Activated CD4-positive, alpha-beta T cell treated with anti-CD3 and anti-CD28 coated beads for 4 hours (primary cell): ENCODE measurements at places on chromosomes 13 and 19.

DNA sequence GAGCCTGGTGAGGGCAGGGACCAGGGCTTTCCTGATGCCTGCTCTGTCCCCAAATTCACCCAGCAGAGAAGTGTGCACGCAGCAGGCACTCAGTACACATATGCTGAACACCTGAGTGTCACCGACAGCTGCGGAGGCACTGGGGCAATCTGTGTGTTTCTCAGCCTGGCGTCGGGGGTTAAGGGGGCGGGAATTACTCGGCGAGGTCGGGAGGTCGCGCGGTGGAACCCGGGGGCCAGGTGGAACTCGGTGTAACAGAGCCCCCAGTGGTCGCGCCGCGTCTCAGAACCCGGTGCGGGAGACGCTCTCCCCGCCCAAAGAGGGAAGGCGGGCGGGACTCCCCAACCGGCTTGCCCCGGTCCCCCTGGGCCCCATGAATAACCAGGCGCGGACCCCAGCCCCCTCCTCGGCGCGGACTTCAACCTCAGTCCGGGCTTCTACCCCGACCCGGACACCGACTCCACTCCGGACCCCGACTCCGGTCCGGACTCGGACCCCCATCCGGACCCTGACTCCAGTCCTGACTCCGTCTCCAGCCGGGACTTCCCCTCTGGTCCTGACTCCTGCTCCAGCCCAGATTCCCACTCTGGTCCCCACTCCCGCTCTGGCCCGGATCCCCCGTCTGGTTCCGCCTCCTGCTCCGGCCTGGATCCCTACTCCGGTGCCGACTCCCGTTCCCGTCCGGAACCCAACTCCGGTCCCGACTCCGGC lies at the start of gene SELENOV:
Gene SELENOV, plus strand, starts transcription at position 300 of the 711 bp plus-strand sequence. Its CDS starts 74 bp downstream, at position 374.
- DNase-seq, result no peak

- DNase-seq, result no peak
Measured at GRCh38 chr13:23867027-23867491, 22.1 kb downstream of the MIPEP start.

DNA sequence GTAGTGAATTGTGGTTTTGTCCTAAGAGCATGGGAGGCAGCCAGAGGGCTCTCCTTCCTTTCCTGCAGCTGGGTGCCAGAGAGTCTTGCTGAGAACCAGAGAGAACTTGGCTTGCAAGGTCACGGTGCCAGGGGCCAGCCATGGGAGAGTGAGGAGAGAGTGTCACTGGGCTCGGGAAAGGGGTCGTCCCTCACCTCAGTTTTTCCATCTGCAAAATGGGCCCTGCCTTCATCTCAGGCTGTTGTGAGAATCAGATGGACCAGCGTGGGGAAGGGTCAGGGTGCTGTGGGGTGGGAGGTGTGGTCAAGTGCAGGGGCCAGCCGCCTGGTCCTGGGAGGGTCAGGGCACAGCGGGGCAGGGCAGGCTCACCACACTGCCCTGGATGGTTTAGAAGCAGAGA lies 7.3 kb downstream of the LRP3 start:
- DNase-seq, result no peak

GRCh38 chr19:48346191-48346590 lies 17.5 kb downstream of the TMEM143 start:
- DNase-seq, result no peak

- no peak for DNase-seq
Measured at GRCh38 chr13:60925686-60926085, 490.0 kb downstream of the PCDH20 start.

GRCh38 chr13:101327871-101328270 lies 88.4 kb downstream of the NALCN start:
- DNase-seq, result no peak

- no peak for DNase-seq
Measured at GRCh38 chr19:54369082-54369687, 4.5 kb upstream of the LAIR1 start.

DNA sequence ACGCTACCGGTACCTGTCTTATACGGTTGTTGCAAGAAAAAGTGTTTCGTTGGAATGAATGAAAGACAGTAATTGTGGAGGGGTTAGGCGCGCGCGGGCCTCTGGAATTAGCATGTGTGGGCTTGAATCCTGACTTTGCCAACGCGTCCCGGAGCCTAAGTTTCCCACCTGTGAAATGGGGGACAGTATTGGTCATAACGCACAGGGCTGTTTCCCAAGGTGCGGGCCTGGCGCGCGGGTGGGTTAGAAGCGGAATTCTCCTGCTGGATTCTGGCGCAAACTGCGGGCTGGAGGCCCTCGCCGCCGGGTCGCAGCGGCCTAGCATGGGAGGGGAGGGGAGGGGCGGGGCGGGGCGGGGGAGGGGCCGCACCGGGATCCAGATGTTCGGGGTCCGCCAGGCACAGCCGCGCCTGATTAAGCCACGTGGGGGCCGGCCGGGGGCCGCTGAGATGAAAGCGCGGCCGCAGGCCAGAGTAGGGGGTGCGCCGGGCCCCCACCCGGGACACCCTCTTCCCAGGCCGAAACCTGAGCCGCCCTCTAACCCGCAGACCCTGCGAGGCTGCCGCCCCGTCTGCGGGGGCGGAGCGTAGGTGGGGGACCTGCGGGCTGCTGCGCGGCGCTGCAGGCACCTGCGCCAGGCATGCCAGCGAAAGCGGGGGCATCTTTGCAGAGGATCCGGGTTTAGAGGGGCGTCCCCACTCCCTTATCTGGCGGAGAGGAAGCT lies 1.2 kb upstream of the TMEM59L start:
- DNase-seq, result peak; percentile 52

- DNase-seq, result no peak
Measured at GRCh38 chr19:28345811-28346210, 867.1 kb downstream of the UQCRFS1 start.

- peak; percentile 60 for DNase-seq
Measured at GRCh38 chr19:10565028-10565566, 713 bp downstream of the KRI1 start.

GRCh38 chr19:51365965-51366388 lies at the start of gene ETFB:
ETFB (minus strand) TSS chr19:51366388; CDS start chr19:51366326, 62 bp downstream.
- DNase-seq, result no peak

DNA sequence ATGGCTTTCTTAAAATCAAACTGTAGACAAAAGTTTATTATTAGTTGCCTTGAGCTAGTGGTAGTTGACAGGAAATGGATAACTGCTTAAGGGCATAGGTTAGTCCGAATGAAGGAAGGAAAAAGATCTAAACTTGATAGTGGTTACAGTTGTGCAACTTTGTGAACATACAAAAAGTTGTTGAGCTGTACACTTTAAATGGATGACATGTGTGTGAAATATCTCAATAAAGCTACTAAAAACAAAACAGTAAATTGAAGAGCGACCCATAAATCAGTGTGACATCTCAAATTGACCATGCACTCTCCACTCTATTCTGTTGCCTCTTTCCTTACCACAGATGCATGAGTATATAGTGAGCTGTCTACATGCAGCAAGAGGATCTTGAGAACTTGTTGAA lies 1757.8 kb downstream of the PCDH9 start:
- no peak for DNase-seq

DNA sequence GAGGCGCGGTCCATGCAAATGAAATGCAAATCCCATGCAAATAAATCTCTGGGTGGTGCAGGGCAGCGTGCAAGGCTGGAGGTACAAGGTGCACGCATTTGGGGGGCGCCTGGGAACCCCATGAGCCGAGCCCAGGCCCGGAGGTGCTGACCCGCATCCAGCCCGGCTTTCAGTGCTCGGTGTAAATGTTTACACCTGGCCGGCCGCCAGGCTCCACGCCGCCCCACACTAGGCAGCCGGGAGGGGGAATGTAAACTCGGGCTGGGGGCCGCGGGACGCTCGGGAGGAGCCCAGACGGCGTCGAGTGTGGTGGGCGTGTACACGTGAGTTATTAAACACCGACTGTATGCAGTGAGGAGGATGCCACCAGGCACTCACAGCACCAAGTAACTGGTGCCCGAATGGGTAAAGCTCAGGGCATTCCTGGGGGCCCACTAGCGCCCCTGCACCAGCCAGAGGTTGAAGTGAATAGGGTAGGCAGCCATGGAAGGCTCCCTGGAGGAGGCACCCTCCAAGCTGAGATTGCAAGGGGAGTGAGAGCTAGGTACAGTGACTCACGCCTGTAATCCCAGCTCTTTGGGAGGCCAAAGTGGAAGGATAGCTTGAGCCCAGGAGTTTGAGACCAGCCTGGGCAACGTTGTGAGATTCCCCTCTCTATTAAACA lies 17.2 kb downstream of the FUT6 start:
- DNase-seq, result no peak

- no peak for DNase-seq
Measured at GRCh38 chr13:48160606-48161278, 65.8 kb upstream of the MED4 start.

DNA sequence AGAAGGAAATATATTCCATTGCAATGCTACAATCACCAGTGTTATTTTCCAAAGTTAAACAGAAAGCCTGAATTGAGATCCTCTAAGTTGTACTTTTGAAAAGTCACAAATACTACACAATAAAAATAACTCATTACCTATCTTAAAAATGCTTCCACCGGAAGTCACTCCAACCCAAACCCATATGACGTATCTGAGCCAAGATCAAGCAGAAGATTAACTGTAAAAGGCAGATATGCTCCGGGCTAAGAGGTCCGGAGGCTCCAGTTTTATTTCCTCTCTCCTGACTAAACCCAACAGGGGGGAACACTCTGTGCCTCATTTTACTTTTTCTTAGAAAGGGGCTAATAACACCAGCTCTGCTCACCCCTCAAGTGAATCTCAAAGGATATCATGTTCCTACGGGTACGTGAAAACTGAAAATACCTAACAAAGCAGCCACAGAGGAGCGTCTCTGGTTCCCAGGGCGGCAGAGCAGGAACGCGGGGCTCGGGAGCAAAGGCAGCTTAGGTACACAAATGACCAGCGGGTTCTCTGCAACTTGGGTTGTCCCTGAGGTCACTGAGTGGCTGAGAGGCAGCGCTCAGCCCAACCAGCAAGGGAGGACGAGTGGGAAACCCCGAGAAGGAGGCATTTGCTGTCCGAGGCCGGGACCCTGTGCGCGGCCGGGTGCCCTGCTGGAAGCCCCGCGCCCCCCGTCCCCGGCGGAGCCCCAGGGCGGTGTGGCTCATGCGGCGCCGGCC lies 750 bp downstream of the RAB20 start:
- no peak for DNase-seq

GRCh38 chr19:38265921-38266429 lies 1.6 kb downstream of the SPINT2 start:
- no peak for DNase-seq

DNA sequence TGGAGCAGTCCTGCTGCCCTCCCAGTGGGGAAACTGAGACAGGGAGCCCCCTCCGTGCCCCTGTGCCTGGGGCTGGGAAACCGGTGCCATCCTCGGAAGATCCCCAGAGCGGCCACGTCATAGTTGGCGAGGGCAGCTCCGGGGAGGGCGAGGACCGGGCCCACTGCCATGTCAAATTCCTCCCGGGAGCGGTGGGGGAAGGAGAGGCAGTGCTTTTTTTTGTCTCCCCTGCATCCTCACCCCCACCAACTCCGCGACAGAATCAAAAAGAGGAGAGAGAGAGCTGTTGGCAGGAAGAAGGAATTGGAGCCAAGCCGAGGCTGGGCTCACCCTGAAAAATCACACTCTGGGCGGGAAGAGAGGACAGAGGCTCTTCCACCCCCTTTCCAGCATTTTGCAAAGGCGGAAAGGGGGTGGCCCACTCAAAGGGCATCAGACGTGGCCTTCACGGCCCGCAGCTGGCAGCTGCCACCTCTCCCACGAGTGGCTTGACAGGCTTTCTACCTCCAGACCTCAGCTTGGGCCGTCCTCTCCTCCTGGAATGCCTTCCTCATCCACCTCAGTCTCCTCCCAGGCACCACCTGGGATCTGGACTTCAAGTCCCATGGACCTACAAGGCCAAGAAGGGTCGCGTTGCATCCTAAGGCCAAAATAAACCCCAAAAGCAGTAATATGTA lies 19.6 kb upstream of the NFIC start:
- DNase-seq, result no peak

GRCh38 chr19:33821871-33822270 lies 25.2 kb downstream of the KCTD15 start:
- DNase-seq, result no peak

GRCh38 chr19:49861107-49861506 lies 6.3 kb downstream of the PNKP start:
- no peak for DNase-seq

- DNase-seq, result no peak
Measured at GRCh38 chr19:1646659-1647453, 5.6 kb downstream of the TCF3 start.
